Urinary bladder (tissue), 4 donors: ENCODE measurements at places on chromosomes 11 and 22. TPM values are rescaled to one million over a fixed set of nuclear protein-coding genes. Genes with fewer than 3 reads are reported as not detected.

ARHGAP8 gene
- 2.4 TPM for total RNA-seq

SCN4B gene
- total RNA-seq, result 4.8 TPM

RAB38 gene
- 17.7 TPM for total RNA-seq

OR6T1 gene
- total RNA-seq, result not detected

ASRGL1 gene
- total RNA-seq, result 5.1 TPM

TBX10 gene
- total RNA-seq, result not detected

TCIRG1 gene
- total RNA-seq, result 43.4 TPM

KCNQ1OT1 gene
- total RNA-seq, result 24.7 TPM

FJX1 gene
- 8.7 TPM for total RNA-seq

RFPL2 gene
- not detected for total RNA-seq

SF3B2 gene
- total RNA-seq, result 77.2 TPM

SCGB1A1 gene
- 9.5 TPM for total RNA-seq

DAGLA gene
- total RNA-seq, result 1.8 TPM

MRGPRX3 gene
- not detected for total RNA-seq

CATSPERZ gene
- total RNA-seq, result not detected

GLYATL2 gene
- total RNA-seq, result 3.8 TPM

SESN3 gene
- 165 TPM for total RNA-seq

PIK3C2A gene
- total RNA-seq, result 92.3 TPM

OR51B2 gene
- 1.7 TPM for total RNA-seq

MMP3 gene
- total RNA-seq, result 1.4 TPM

GAB2 gene
- total RNA-seq, result 16.8 TPM

HMBS gene
- total RNA-seq, result 6.5 TPM

OR56A1 gene
- total RNA-seq, result 0.05 TPM

OR52I2 gene
- not detected for total RNA-seq

POU2AF3 gene
- total RNA-seq, result 2.5 TPM

SMIM35 gene
- not detected for total RNA-seq

TMEM138 gene
- total RNA-seq, result 25.5 TPM
